ENCODE measurements at places on chromosomes 5 and 9. TPM values are rescaled to one million over a fixed set of nuclear protein-coding genes. Genes with fewer than 3 reads are reported as not detected.

Gene SLC22A4
- total RNA-seq = 4.4 TPM

Gene SOX30
- not detected for total RNA-seq

GRCh38 chr5:172647352-172648012 is 6.4 kb downstream of the NEURL1B start:
- DNase-seq = no peak

DNA sequence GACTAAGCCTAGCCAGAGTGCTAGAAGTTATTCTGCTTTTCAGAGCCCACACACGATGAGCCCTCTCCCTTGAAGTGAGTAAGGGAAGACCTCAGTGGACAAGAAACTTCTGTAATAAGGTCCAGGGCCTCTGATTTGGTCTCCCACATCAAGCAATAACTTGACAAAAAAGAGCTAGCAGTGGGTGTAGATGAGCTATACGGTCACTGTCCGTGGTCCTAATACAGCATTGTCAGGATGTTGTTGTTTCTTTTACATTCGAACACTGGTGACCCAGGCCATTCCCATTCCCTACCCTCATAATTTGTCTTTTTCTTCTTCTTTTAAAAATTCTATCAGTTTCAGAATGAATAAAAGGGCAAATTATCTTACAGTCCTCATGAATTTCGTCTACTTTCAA is 5.2 kb downstream of the PCSK1 start:
- no peak for DNase-seq

DNA sequence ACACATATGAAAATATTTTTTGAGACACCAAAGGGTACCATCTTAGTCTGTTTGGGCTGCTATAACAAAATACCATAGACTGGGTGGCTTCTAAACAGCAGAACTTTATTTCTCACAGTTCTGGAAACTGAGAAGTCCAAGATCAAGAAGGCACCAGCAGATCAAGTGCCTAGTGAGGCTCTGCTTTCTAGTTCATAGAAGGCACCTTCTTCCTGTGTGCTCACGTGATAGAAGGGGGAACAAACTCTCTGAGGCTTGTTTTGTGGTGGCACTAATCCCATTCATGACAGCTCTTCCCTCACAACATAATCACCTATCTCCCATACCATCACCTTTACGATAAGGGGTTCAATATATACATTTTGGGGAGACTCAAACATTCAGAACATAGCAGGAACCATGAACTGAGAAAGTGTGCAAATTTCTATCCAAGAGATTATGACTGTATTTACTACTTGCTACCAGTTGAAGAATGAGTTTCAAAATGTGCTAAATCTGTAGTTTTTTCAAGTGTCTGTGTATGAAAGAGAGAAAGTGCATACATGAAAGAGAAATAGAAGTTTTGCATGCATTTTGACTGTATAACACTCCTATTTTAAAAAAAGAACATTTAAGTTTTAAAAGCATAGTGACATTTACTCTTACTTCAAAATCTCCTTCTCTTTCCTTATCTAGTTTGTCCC is 207.3 kb downstream of the PARP8 start:
- no peak for DNase-seq

- no peak for DNase-seq
These were observed 179.1 kb upstream of the RAI14 start for GRCh38 chr5:34476941-34477565.

- no peak for DNase-seq
These were observed 124.3 kb upstream of the CXCL14 start for GRCh38 chr5:135703016-135703550.

GRCh38 chr5:36664766-36665165 is 58.4 kb downstream of the SLC1A3 start:
- no peak for DNase-seq

GRCh38 chr9:92446536-92446935 is 22.3 kb upstream of the OMD start:
- no peak for DNase-seq

- DNase-seq = no peak
These were observed 1336.2 kb upstream of the C9orf72 start for GRCh38 chr9:28909526-28909925.

GRCh38 chr5:156963125-156963524 is at the start of gene TIMD4:
TIMD4 (minus strand) TSS chr5:156963226; CDS start chr5:156963198, 28 bp downstream.
- no peak for DNase-seq
